ENCODE measurements at places on chromosomes 7 and 10.

DNA sequence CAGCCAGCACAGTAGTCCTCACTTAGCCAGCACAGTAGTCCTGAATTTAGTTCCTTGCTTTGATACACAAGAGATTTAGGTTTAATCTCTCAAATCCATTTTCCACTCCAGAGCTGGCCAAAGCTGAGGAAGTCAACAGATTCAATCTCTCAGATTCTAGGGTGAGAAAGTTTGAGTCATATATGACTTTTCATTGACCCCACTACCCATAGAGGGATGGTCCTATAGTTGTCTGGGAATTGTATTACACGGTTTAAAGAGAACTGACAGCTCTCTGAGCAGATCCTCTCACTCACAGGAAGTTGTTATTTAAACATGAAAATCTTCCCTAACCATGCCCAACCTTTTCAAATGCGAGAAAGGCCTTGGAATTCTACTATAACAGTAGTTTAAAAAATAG, 641.8 kb upstream of the SEMA3D start:
- no peak for DNase-seq

GRCh38 chr7:42453931-42454361, 216.9 kb upstream of the GLI3 start:
- DNase-seq = peak; percentile 27

DNA sequence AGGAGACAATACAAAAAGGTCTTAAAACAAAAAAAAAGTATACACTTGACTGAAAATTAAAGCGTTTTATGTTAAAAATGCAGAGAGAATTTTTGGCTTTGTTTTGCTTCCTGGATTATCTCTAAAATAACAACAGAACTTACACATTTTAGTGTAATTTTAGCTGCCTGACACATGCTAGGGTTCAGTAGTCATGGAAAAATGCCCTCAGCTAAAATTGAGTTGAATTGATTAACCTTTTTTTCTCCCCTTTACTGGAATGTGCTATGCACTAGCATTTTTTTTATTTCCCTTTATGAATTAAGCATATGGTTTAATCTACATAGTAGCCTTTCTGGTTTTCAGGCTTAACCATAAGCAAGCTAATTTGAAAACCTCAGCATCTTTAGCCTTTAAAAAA, 89.9 kb downstream of the ZNF277 start:
- no peak for DNase-seq

DNA sequence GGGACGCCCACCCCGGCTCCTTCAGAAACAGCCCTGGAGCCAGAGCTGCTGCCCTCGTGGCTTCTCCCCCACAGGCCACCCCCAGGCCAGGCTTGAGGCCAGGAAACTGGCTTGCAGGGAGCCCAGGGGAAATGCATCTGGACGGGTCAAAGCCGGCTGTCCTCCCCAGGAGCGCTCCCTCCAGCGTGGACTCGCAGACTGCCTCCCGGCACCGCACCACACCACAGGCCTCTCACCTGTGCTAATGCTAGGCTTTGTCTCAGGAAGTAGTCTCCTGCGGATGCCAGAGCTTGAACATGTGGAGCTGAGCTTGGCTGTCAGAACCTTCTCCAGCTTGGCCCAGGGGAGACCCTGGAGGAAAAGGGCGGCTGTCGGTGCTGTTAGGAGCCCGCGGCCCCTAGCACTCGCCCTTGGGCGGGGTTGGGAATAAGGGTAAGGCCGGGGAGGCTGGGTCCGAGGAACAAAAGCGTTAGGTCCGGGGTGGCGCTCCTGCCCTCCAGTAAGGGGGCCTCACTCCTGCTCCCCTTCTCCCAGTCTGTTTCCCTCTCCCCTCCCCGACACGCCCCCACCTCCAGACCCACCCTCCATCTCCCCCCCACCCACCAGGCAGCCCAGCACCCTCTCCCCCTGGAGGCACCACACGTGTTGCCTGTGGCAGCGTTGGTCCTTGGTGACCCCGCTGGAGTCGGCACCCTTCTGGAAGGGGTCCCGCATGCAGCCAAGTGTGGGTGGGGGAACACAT, 21.6 kb upstream of the DRGX start:
- no peak for DNase-seq

- no peak for DNase-seq
These were observed 334.8 kb upstream of the GALNT17 start for GRCh38 chr7:70797109-70797514.

- DNase-seq = no peak
These were observed at the start of gene ELAPOR2 for GRCh38 chr7:87059525-87060287. Gene ELAPOR2, minus strand, starts transcription at chr7:87059654. Its CDS starts 141 bp downstream, at chr7:87059513.

- DNase-seq = no peak
These were observed 168.9 kb upstream of the PFKP start for GRCh38 chr10:2898509-2898860.

- no peak for DNase-seq
These were observed 12.9 kb upstream of the HOXA2 start for GRCh38 chr7:27115221-27116026.

DNA sequence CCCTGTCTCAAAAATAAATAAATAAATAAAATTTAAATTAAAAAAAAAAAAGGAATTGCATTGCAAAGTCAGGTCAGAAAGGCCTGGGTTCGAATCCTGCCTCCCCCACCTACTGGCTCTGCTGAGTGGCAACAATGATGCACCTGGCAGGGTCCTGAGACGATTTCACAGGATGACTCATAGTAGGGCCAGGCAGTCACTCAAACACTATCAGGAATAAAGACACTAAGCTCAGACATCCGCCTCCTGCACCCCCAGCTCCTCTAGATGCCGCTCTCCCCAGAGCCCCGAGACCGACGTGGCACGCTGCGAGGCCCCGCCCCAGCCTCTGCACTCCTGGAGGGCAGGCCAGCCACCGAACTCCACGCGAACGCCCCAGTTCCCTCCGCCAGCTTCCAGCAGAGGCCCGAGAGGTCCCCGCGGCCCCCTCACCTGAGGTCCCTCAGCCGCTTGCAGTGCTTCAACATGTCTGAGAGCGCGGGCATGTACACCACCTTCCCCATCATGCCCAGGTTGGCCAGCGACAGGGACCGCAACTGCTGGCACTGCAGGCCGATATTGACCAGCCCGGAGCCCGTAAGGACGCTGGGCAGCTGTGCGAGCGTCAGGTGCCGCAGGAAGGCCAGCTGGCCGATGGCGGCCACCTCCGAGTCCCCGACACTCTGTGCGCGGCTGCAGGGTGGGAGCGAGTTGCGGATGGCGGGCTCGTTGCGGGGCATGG, 76.6 kb upstream of the TNRC18 start:
- no peak for DNase-seq

DNA sequence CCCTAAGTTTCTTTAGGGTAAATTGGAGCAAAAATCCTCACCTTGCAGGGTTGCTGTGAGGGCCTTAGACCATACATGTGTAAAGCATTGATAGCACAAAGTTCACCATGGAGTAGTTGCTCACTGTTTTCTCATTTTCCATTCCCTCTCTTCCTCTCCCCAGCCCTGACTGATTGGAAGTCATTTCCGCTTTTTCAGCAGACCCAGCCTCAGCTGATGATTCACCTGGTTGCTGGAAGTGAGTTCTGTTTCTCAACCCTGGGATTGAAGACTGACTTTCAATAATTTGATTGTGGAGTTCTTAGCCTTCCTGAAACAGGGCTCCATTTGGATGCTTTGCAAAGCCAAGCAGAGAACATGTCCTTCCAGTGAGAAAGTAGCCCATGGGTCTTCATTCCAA, 107.0 kb downstream of the PLXNA4 start:
- DNase-seq = no peak

DNA sequence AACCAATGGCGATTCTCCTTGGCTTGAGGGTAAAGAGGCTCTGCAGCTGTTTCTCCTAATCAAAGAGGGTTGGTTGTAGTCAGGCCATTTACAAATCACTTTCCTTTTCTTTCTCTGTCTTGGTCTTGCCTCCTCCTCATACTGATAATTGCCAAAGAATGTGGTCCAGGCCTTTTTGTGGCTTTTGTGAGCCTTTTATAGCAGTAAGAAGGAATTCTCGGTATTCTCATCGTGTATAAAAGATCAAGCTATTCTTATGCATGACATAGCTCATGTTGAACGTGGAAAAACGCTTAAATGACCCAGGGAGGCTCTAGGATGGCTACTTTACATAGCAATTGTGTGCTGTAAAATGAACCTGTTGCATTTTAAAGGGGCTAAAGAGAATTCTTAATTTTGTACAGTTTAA, 62.6 kb downstream of the RBM20 start:
- DNase-seq = peak; percentile 86

GRCh38 chr7:158957510-158957906, 101.2 kb downstream of the DYNC2I1 start:
- DNase-seq = no peak

DNA sequence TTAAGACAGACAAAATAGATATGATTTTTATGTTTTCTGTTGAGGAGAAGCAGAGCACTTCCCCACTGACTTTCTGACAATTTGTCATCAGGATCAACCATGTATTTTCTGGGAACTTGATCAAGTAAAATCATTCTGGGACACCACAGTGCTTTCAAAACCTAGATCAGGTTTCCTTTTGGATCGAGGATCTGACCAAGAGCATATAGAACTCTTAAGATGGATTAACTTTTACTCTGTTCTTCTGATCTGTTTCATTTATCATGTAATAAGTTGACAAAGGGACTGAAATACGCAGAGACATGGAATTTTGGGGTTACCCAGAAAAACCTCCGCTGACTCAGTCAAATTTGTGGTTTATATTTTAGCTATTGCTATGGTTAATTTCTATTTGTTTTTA, 136.0 kb upstream of the WNT16 start:
- DNase-seq = no peak

Measured in BJ (cell line).